ENCODE measurements at places on chromosomes 3 and 15. TPM values are rescaled to one million over a fixed set of nuclear protein-coding genes. Genes with fewer than 3 reads are reported as not detected.
A peak's percentile ranks its signal among the peaks of the same experiment; 100 is the strongest.

DNA sequence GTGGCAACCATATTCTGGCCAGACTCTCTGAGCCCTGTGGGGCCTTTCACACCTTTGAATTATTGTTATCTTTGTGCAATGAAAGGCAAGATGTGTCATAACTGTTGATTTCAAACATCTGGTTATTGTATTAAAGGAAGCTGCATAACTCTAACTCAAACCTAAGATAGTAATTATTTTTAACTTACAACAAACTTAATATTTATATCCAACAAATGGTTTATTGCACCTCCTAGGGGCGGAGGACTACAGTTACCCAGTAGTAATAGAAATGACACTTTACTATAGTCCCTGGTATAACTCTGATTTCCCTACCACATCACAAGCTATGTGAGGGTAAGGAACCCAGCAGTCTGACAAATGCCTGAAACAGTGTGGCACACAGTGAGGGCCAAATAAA, 363.9 kb upstream of the SUCLG2 start:
- no peak for DNase-seq

- no peak for DNase-seq
These were observed 134.0 kb upstream of the CTNNB1 start for GRCh38 chr3:41065340-41065739.

- no peak for DNase-seq
These were observed 56.2 kb upstream of the IGF1R start for GRCh38 chr15:98592136-98592535.

MAP6D1 gene
- 0.19 TPM for total RNA-seq

- DNase-seq: no peak
These were observed 195.2 kb upstream of the DPPA4 start for GRCh38 chr3:109532257-109533216.

DNA sequence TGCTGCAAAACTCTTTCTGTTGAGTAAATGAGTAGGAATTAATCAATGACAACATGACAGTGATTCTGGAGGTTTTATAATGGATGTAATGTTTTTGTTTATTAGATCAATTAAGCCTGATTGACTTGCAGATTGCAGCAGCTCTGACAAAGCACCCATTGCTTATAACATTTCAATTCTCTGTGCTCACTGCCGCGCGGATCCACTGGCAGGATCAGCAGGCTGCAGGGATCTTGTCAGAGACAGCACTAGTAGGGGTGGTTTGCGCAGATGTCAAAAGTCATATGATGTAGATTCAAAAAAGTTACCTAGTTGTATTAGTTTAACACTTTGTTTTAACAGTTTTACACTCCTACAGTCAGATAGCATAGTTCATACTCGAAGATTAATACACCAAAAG, 93.4 kb downstream of the MBNL1 start:
- no peak for DNase-seq

PLSCR2 gene
- total RNA-seq: not detected

- DNase-seq: no peak
These were observed 5.9 kb upstream of the ADGRG7 start for GRCh38 chr3:100603469-100603868.

DNA sequence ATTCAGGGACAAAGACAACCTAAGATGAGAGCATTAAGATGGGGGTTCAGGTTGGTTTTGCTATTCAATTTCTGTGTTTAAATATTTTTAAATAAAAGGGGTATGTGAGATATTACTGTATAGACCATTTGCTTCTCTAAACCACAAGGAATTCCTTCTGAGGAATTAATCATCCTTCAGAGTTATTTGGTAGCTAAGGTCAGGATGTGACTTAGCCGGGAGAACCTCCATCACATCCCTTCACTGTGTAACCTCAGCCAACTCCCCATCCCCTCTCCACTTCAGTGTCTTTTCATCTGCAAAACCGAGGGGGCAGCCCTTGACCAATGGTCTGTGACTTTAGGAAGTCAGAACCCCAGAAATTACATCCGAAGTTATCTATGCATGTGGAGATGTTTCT, 48.7 kb upstream of the SKOR1 start:
- DNase-seq: no peak

DNA sequence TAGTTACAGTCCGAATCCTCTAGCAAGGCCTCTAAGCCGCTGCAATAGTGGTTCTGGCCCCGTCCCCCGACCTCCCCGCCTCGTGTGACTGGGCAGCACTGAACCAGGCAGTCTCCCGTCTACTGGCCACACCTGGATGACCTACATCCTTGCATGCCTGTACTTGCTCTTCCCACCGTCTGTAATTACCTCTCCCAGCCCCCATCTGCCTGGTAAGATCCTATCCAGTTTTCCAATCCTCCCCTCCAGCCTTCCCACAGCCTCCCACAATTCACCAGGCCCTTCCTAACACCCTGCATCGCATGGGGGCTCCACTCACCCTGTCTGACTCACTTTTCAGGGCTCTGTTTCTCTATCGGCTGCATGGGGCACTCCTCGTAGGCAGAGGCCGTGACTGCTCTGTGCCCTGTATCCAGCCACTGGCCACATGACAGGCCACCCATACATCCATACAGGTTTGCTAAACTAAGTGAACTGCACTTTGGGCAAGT, 32.8 kb downstream of the XXYLT1 start:
- peak; percentile 21 for DNase-seq

ABTB1 gene
- 9.8 TPM for total RNA-seq

CD200 gene
- total RNA-seq: 0.25 TPM

STAB1 gene
- 198 TPM for total RNA-seq

DNA sequence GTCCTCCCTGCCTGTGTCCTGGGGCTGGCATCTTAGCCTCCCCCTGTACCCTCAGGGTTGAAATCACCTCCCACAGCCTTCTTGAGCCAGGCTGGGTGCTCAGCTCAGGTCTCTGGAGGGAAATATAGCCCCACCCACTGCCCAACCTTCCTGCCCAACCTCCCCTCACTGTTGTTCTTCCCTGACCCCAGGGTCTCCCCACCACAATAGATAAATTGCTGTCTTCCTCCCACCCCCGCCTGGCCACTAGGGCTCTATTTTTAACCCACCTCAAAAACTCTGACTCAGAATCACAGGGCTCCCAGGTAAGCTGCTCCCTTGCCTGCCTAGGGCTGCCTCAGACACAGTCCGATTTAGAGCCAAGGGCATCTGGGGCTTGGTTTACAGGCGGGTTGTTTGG, 15.0 kb downstream of the HCN4 start:
- no peak for DNase-seq

RIOX2 gene
- 19.9 TPM for total RNA-seq

GRCh38 chr15:75578173-75578947, 755 bp downstream of the PTPN9 start:
- DNase-seq: peak; percentile 60

DNA sequence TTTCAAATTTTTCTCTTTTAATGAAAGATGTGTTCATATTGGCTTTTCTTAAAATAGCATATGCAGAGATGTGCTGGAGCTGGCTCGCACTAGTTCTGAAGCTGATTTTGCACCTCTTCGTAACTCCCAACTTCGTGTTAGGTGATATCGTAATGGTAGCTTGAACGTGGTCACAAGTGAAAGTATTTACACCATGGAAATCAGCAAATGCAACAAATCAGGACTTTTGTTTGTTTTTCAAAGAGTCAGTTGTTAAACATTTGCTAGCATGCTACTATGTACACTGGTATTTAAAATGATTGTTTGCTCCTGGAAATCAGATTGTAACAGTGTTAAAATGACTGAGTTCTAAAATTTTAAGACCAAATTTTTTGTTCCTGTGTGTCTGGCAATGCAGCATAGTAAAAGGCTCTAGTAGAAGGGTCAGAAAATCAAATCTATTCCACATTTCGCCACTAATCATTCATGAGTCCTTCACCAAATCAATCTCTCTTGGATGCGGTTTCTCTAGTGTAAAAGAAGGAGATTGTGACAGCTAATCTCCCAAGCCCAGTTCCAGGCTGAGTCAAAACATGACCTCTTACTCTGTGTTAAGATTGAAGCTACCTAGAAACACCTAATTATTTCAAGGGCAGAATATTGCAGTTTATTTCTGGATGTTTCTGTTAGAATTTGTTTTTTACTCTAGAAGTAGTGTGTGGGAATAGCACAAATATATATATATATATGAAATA, 34.3 kb upstream of the CMC1 start:
- no peak for DNase-seq

Data from liver (tissue), 10 donors.